ENCODE measurements at places on chromosomes 7 and 10. TPM values are rescaled to one million over a fixed set of nuclear protein-coding genes. Genes with fewer than 3 reads are reported as not detected.

Gene ZNF804B
- total RNA-seq = not detected

Gene PPP1R9A
- not detected for total RNA-seq

Gene MCM10
- total RNA-seq = 61.7 TPM

Gene C10orf143
- 3.9 TPM for total RNA-seq

Gene RARRES2
- total RNA-seq = not detected

Gene ENO4
- total RNA-seq = not detected

Gene LGI1
- not detected for total RNA-seq

Gene ADIRF
- not detected for total RNA-seq

Gene SFTPA2
- total RNA-seq = not detected

Gene PBLD
- total RNA-seq = 1.5 TPM

Gene DPYSL4
- 11.8 TPM for total RNA-seq

Gene SAMD9L
- total RNA-seq = 96.4 TPM

Gene PDK4
- total RNA-seq = not detected

Gene MYO3A
- total RNA-seq = not detected

Gene CNTNAP2
- total RNA-seq = not detected

Gene POLR1F
- 26.9 TPM for total RNA-seq

Gene SYT15
- 1.2 TPM for total RNA-seq

Gene EFCAB10
- total RNA-seq = not detected

Gene H2BK1
- total RNA-seq = 1.1 TPM

Gene WEE2
- 0.05 TPM for total RNA-seq

Gene MMP21
- 0.09 TPM for total RNA-seq

Gene COL17A1
- not detected for total RNA-seq

Gene THSD7A
- total RNA-seq = not detected

Gene BAIAP2L1
- 1.1 TPM for total RNA-seq

Gene AKR1C8
- total RNA-seq = 0.23 TPM

Gene CRHR2
- not detected for total RNA-seq

Gene OPALIN
- not detected for total RNA-seq

Gene ANK3
- total RNA-seq = 14.7 TPM

Gene CACNB2
- total RNA-seq = 0.23 TPM

Gene C10orf62
- total RNA-seq = not detected

Gene EBF3
- not detected for total RNA-seq

Gene FZD8
- total RNA-seq = 0.41 TPM

Gene EEPD1
- 11.5 TPM for total RNA-seq

Gene PKD2L1
- total RNA-seq = 0.14 TPM

Gene HMX3
- not detected for total RNA-seq

Gene RSPH10B2
- 0.20 TPM for total RNA-seq

Gene CUBN
- 0.89 TPM for total RNA-seq

Gene RFC2
- 70.4 TPM for total RNA-seq
